ENCODE measurements at places on chromosomes 2 and 18. TPM values are rescaled to one million over a fixed set of nuclear protein-coding genes. Genes with fewer than 3 reads are reported as not detected.

Gene RGPD4
- not detected for total RNA-seq

Gene DUSP2
- total RNA-seq: 0.53 TPM

Gene TDRD15
- total RNA-seq: not detected

- DNase-seq: no peak
Observed at GRCh38 chr2:45233301-45233700, 224.0 kb upstream of the SIX2 start.

DNA sequence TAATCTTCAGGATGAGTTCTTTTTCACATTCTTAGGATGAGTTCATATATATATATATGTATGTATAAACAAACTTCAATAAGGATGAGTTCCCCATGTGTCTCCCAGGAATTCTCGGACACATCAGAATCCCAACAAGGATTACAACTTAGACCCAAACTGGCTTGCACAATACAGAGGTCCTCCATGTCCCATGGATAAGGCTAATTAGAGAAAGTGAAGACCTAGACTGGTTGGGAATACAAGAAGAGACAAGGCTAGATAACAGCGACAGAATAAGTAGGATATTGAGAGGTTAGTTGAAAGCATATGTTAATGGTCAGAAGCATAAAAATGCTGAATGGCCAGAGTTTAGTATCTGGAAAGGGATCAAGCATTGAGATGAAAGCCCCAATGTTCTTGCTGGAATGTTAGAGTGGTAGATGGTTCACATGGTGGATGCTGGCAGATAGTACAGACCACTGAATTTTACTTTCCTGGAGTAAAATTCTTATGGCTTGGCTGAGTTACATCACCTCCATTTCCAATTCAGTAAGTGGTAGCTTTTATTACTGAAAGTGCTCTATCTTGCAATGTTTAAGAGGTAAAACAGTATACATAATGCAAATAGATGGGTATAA, 154.9 kb upstream of the EPHA4 start:
- no peak for DNase-seq

- DNase-seq: no peak
Observed at GRCh38 chr2:137096693-137097092, 331.3 kb downstream of the THSD7B start.

DNA sequence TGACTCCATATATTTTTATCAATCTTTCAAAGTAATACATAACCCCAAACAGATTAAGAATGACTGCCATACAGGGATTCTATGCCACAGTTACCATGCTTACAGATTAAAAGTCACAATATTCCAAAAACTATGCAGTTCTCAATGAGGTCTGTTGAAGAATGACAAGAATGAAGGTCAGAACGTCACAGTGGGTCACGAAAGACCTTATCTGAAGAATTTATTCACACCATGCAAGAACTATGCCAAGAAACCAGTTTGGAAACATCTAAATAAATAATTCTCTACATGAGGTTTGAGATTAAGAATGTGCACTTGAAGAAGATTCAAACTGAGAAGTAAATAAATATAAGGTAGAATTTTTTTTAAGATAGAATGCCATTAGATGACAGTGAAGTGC, 253.3 kb downstream of the EXOC6B start:
- no peak for DNase-seq

DNA sequence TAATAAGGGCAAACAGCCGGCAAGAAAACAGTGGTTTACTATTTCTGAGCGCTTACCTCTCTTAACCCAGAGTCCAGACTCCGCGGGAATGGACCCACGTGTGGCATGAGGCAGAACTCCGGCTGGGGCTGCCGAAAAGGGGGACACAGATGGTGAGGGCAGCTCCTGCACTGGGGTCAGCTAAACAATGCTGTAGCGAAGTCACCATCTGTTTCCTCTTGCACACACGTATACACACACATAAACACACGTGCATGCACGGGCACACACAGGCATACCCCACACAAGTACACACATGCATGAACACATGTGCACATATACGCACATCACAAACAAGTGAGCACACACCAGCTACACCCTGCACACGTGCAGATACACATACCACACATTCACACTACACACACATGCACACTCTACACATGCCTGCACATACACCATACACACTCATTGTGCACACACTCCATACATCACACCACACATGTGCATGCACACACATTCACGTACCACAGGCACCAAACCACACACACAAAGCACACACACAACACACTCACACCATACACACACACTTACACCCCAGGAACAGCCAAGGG, 105.9 kb upstream of the ID2 start:
- no peak for DNase-seq
